NCI-H1417 (cell line): ENCODE measurements at places on chromosomes 13 and 19.

GRCh38 chr13:91148098-91148497, 199.4 kb upstream of the MIR17HG start:
- DNase-seq, result no peak

GRCh38 chr19:8361921-8362793, 1.8 kb upstream of the ANGPTL4 start:
- DNase-seq, result peak; percentile 27

DNA sequence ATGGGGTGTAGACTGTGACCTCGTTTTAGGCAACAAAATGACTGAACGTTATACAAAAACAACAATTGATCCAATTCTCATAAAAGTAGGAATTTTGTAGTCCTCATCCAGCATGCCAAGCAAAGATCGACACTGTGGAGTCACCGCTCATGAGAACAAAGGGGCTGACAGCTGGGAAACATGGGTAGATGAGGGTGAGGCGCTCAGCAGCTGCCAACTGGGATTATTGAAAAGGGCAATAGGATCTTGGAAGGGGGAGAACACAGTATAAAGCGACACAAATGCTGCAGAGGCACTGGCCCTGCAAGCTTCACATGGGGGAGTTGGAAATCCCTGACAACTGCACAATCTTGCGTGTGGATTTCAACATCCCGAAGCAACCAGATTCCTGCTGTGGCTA, 5.4 kb upstream of the ZNF765 start:
- DNase-seq, result no peak

GRCh38 chr19:23882493-23882892, 32.2 kb upstream of the ZNF726 start:
- peak; percentile 80 for DNase-seq

- DNase-seq, result no peak
These were observed 7.5 kb upstream of the ZNF525 start for GRCh38 chr19:53357821-53358581.

DNA sequence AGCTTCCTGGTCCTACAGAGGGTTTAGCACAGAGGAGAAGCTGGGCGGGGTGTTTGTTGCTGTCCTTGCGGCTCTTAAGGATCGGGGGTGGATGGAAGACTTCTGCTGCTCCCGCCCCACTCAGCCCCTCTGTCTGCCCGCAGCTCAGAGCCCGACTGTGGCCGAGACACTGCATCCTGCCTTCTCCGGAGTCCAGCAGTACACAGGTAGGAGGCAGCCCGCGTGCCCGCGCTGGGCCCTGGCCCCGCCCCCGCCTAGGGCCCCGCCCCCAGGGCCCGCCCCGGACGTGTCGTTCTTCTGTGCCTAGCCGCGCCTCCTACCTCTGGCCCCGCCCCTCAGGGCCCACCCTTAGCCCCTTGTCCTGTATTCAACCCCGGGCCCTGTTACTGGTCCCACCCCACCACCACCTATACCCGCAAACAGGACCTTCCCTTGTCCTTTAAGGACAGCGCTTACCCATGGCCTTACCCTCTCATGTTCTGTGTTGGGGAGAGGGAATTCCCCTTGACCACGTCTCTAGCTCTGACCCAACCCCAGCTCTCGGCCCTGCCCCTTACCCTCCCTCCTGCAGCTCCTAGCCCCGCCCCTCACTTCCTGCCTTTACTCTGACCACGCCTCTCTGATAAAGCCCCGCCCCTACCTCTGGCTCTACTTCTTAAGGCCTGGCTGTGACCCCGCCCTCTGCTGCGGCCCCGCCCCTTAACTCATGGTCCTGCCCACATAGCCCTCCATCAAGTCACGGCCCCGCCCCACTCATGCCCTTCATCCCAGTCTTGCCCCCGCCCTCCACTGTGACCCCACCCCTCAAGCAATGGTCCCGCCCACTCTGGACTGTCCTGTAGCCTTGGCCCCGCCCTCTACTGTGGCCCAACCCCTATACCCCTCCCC, 60.5 kb downstream of the CELF5 start:
- DNase-seq, result peak; percentile 57

- no peak for DNase-seq
These were observed 20.4 kb downstream of the MLLT1 start for GRCh38 chr19:6259312-6259861.

DNA sequence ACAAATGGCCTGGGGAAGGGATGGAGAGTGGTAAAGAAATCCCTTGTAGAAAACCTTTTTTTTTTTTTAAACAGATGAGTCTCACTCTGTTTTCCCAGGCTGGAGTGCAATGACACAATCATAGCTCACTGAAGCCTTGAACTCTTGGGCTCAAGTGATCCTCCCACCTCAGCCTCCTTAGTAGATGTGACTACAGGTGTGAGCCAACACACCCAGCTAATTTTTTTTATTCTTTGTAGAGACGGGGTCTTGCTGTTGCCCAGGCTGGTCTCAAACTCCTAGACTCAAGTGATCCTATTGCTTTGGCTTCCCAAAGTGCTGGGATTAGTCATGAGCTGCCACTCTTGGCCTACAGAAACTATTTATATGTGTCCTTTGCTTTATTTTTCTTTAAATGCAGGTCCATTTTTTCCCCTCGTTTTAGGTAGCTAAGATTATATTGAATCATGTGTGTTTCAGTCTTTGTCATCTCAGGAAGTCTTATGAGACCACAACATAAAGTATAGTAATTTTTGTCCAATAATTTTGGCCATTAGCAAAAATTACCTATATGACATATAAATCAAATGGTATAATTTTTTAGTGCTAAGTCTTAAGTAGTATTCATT, 10.5 kb downstream of the LPAR6 start:
- DNase-seq, result no peak

DNA sequence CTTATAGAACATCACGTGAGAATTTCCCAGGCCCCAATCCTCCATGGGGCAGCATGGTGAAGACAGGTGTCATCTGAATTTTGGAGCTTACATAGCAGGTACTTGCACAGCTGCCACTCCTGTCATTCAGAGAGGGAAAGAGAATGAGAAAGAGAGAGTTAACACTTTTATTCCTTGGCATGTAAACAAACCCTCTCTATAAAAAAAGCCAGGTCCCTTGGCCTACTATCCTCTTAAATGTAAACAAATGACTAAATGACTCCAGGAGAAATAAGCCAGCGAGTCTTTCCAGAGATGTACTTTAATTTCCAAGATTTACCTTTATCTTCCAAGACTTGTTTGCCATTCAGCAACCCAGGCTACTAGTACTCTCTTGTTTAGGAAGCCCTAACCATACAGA, 195.3 kb upstream of the HTR2A start:
- DNase-seq, result no peak

DNA sequence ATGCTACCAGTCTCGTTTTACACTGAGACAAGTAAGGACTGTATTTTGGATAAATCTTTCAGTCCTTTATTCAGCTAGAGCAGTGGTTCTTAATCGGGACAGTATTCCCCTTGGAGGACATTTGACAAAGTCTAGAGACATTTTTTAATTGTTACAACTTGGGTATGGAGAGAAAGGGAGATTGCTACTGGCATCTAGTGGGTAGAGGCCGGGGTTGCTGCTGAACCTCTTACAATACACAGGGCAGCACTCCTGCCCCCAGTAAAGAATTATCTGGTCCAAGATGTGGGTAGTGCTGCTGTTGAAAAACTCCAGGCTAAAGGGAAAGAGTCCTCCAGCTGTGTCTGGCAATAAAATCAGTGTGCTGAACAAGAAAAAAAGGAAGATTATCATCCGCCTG, 334.8 kb downstream of the SLC7A1 start:
- no peak for DNase-seq

DNA sequence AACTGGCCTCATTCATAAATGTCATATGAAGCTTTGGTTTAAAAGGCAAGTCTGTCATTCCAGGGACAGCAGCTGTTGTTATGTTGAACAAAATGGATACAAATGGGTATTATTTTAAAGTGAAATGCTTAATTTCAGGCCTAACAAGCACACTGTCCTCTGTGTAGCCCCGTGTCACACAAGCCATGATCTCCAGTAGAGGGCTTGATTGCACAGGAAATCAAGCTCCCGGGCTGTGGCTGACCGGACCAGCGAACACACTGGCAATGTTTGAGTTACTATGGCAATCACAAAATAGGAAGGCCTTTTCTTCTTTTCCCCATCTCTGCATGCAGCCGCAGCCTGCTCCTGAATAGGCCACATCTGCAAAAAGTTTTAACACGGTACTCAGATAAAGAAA, 64.0 kb upstream of the GSX1 start:
- DNase-seq, result no peak

GRCh38 chr19:46488551-46488950, 7.1 kb downstream of the PNMA8B start:
- DNase-seq, result peak; percentile 34

DNA sequence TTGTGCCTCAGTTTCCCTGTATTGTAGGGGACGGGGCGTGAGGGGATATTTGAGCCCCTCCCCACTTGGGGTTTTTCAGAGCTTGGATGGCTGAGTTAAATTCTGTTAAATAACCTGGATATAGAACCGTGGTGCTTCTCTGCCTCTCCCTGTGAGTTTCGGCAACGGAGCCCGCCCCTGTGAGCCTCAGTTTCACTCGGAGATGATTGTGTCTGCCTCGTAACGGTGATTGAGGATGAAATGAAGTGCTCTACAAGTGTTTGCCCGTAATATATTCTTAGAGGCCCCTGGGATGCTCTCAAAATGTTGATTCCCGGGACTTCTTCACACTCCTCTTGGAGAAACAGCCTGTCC, 509 bp downstream of the KXD1 start:
- DNase-seq, result no peak

GRCh38 chr13:67259208-67259607, 29.1 kb upstream of the PCDH9 start:
- DNase-seq, result no peak

DNA sequence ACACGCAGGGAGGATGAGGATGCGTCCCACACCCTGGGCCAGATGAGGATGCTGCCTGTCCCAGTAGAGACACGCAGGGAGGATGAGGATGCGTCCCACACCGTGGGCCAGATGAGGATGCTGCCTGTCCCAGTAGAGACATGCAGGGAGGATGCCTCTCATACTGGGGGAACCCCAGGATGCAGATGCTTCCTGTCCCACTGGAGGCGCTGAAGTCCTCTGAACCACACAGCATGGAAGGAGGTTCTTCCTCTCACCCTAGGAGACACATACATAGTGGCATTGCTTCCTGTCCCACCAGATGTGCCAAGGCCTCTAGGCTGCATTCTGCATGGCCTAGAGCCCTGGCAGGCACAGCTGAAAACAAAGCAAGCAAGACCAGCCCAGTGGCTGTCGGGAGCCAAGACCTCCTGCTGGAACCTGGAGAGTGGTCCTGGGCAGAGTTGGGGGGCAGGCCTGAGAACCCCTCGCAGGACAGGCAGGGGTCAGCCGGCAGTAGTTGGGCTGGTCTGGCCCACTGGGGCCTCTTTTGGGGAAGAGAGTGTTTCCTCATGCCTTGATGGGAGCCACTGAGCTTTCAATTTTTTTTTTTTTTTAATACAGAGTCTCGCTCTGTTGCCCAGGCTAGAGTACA, 4.3 kb downstream of the HPN start:
- DNase-seq, result no peak

DNA sequence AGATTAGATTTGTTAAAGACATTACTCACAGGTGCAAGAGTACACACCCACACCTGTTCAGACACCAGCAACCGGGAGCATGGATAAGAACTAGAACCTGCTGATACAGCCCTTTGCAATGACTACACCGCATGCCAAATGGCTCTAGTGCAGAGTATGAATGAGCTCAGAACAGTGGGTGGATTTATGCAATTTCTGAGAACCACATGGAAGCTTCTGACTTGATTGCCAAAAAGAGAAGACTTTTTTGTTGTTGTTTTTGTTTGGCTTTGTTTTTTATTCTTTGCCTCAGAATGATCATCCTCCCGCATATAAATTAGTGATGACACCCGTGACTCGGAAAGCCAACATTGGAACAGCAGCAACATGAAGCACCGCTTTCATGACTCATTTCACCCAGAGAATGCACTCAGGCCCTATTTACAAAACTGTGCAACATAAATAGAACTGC, 77.4 kb upstream of the LRCH1 start:
- DNase-seq, result no peak

DNA sequence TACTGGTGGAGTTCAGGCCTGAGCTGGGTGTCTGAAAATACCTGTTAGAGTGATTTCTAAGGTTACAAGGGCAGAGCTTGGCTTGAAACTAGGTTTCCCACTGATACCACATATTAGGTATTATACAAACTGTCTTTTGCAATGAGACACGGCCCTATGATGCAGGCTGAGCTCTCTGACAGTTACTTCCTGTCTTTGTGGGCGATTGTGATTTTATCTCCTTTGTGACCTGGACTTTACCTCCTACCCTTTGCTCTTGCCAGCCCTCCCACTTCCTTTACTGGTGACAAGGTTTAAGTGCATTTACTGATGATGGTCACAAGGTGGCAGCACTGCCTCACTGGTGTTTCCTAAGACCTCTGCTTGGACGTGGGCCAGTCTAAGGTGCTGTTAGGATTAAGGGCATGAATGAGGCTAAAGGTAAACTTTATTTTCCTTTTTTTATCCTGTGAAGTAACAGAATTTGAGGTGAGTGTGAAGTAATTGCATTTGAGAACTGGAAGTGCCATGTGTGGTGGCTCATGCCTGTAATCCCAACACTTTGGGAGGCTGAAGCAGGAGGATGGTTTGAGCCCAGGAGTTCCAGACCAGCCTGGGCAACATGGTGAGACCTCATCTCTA, 7.7 kb upstream of the CXCL17 start:
- peak; percentile 57 for DNase-seq

DNA sequence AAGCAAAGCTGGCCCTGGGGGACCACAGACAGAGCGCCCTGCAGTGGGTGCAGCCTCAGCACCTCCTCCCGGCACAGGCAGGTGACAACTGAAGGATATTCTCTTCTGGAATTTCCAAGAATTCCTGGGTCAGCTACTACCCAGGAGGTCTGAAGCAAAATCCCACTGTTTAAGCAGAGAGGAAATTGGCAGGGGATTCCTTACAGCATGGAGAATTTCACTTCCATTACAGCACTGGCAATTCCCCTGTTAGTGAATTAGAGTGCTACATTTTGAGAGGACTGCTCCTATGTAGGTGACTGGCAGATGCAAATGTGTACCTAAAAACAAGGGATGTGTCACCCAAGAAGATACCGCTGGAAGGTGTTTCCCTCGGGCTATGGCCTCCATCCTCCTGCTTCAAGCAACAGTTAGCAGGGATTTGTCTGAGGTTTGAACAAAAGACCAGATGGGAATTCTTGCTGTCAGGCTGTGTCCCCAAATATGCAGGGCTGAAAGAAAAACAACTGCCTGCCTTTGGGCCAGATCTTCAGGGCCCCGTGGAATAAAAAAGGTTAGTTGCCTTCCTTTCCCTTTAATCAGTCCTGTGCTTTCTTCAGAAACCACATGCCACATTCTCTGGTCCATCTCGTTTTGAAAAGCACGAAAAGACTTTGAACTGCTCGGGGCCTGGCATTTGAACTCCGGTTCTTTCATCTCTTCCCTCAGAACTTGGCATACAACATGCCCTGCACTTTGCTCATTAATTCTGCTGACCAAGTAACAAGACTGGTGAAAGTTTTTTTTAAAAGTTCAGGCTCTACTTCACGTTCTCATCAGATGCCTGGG, 296.4 kb downstream of the DNAJC15 start:
- no peak for DNase-seq

- no peak for DNase-seq
These were observed 1.1 kb downstream of the PTGER1 start for GRCh38 chr19:14473978-14474578.
